ENCODE measurements at places on chromosomes 4 and X.

DNA sequence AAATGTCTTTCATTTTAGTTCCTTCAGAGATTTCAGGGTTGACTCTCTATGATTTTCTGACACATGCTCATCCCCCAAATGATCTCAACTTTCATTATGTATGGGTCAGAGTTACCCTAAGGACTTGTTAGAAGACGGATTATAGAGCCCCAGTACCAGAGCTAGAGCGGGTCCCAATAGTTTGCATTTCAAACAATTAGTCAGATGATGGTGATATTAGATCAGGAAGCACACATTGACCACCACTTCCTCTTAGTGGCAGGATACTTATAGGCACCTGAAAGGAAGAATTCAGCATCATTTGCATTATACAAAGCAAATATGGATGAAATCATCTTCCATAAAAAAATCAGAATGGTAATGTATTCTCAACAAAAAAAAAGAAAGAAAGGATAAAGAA is 106.1 kb downstream of the GALNTL6 start:
- no peak for DNase-seq

- DNase-seq: no peak
Observed at GRCh38 chrX:152601848-152602616, 35.7 kb upstream of the GABRQ start.

DNA sequence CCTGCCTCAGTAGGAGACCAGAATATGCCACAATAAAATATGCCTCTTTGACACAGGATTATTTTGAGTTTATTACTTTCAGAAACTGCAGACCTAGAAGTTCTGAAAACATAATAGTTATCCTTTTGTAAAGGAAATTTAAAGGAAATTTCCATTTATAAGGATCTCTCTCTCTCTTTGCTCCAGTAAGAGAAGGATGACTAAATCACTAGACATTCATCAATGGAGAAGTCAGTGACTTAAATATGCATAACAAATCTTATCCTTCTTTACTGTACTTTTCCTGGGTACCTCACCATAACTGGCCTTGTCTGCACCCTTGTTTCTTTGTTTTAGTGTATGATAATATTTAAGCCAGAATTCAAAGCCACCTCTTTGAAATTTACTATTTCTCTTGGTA is 28.3 kb upstream of the OPHN1 start:
- no peak for DNase-seq

DNA sequence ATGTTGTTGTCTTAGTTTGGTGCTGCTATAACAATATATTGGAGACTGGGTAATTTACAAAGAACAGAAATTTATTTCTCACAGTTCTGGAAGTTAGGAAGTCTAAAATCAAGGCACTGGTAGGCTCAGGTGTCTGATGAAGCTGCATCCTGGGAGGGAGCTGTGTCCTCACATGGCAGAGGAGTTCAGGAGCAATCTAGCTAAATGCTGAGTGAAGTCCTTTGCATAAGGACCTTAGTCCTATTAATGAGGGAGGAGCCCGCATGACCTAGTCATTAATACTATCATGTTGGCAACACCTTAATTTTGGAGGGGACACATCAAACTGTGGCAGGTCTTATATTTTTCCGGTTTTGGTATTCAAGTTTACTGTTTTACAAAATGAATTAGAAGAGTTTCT is 36.0 kb upstream of the NSUN7 start:
- no peak for DNase-seq

- DNase-seq: no peak
Observed at GRCh38 chr4:6229095-6229494, 28.7 kb upstream of the JAKMIP1 start.

GRCh38 chr4:24979554-24979953 is 51.2 kb downstream of the LGI2 start:
- no peak for DNase-seq

- DNase-seq: no peak
Observed at GRCh38 chr4:43132010-43132582, 239.6 kb downstream of the GRXCR1 start.

DNA sequence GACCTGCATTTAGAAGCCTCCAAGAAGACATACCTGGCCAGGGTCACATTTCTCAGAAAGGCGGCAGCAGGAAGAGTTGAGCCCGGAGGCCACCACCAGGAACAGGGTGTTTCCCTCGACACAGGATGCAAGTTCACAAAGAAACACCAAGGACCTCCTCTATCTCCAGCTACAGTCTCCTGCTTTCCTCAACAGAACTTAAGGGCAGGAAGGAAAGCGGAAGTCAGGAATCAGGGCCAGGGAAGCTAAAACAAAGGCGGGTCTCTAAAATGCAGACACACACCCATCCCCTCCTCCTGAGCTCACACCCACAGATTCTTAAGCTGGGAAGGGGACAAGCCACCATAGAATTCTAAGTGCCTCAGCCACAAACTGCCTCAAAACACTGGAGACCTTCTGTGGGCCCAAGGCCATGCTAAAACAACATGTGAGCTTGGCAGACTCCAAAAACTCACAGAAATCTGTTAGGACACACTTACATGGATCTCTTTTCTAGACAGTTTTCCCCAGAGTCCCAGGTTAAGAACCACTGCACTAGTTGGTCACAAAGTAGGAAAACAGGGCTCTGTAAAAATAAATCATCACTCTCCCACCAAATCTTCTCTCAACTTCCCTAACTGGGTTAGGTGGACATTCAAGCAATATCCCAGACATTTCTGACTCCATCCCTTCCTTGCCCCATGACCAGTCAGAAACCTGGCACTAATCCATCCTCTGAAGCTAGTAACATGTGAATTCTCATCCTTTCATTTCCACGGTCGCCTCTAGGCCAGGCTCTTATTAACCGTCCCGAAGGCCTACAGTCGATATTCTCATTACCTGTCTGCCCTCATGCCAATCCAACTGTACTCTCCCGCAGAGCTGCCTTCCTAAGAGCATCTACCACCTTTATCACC is 163.2 kb downstream of the APBB2 start:
- no peak for DNase-seq

- peak; percentile 24 for DNase-seq
Observed at GRCh38 chr4:75555294-75556164, at the start of gene ODAPH. Gene ODAPH (plus strand): TSS chr4:75556066. CDS start chr4:75556083, 17 bp downstream.

- DNase-seq: no peak
Observed at GRCh38 chrX:75303795-75304194, 29.9 kb downstream of the UPRT start.

- no peak for DNase-seq
Observed at GRCh38 chr4:18529482-18529881, 507.9 kb upstream of the LCORL start.

DNA sequence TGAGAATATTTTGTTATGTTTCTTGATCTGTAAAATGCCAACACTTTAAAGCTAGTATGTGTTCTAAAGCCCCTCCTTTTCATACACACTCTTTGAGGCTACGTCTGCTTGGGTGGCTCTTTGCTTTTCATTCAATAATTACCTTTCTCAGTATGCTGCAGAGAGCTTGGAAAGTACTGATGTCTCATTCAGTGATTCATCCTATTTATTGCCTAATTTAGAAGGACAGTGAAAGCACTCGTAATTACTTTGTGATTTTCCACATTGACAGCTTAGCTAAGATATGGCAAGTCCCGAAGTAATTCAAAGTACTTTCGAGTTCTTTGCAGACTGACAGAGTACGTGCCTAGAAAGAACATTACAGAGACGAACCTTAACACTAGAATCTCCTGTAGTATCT is 57.2 kb downstream of the BMP15 start:
- DNase-seq: no peak

DNA sequence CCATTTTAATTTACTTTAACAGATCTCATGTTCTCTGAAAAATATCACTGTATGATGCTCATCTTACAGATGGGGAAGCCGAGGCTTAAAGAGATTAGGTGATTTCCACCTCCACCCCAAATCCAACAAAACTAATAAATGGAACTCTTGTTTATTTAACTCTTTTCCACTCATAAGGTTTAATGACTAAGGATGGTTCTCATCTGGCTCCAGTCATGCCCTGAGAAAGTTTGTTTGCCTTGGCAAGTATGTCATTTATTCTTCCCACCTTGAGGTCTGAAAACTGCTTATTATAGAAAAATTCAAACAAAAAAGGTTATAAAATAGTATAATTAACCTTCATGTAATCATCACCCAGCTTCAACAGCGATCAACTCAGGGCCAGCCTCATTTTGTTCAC is 56.3 kb downstream of the PPEF2 start:
- no peak for DNase-seq

DNA sequence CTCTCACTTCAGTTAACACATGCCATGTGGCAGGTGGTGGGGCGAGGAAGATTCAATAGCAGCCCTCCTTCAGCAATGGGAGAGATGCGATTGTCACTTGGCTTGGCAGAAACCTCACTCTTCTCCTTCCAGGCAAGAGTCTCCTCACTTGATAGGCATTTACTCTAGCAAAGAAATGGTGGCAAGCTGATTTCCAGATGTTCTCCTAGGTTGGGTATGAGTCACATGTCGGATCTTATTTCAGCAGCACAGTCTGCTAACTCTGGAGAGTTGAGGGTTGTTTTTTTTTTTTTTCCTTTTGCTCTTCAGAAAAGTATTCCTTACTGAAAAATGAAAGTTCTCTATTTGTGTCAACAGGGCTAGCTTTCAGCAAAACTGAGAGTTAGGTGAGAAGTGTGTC is 119.5 kb upstream of the CHRDL1 start:
- DNase-seq: no peak

DNA sequence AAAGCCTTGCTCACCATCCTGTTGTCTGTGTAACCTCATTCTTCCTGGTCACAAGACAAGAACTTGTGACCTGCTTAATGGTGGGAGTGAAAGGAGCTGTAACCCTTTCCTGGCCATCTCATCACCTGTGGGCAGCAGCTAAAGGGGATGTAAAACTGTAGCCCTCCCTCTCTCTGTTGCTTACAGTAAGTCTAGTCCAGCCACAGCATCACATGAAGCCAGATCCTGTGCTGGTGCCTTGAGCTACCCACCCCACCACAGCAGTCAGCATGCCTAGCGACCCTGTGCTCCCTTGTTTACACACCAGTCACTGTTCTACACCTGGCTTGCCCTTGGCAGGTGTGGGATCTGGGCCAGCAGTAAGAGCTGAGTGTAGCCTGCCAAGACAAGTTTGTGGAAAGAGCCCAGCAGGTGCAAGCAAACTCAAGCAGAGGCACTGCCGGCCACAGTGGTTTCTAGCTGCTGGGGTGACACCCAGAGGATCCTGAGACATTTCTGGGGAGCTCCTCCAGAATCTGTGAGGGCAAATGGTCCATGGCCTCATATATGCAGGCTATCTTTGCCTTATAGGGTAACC is 41.0 kb downstream of the UGT2B28 start:
- no peak for DNase-seq

DNA sequence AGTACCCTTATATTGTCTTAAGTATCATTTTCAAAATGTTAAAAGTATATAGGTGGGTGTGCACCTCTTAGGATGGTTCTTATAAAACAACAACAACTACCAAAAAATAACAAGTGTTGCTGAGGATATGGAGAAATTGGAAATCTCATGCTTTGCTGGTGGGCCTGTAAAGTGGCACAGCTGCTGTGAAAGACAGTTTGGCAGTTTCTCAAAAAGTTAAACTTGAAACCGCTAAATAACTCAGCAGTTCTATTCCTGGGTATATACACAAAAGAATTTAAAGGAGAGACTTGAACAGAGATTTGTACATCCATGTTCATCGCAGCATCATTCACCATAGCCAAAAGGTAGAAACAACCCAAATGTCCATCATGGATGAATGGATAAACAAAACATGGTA is 65.5 kb downstream of the HAND2 start:
- no peak for DNase-seq

DNA sequence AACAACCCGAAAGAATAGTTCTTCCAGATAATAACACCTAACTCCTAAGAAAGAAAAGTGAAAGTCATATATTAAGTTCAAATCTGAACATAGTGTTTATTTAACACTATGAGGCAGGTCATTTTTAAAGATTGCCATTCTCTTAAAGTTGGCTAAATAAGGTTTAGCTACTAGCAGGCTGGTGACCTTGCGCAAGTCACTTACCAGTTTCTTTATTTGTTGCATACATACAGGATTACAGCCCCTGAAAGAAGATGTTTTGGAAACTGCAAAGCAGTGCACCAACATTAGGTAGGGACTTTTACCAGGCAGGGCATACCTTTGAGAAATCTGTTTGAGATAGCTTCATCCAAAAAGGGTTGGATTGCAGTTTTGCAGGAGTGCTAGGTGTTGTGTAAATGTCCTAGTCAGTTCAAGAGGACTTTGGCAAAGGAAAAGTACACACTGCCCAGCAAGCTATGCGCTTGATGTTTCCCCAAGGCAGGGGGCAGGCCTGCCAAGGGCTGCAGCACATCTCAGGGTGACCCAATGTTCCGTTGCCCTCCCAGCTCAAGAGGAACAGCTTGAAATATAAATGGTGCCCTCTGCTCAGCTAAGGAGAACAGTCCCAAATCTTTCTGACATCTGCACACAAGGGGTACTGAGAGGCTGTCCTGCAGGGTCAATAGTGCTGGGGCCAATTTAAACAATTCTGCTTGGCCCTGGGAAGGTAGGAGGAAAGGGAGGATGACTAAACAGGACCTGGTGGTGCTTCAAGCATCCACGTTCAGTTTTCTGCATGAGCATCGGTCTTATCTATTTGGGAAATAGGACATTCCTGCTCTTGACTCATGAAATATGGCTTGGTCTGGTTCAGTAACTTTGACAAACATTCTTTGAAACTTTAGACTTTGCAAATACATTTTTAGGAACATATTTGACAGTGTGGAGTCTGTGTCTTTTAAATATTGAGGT is 130.8 kb downstream of the COL4A6 start:
- DNase-seq: no peak

DNA sequence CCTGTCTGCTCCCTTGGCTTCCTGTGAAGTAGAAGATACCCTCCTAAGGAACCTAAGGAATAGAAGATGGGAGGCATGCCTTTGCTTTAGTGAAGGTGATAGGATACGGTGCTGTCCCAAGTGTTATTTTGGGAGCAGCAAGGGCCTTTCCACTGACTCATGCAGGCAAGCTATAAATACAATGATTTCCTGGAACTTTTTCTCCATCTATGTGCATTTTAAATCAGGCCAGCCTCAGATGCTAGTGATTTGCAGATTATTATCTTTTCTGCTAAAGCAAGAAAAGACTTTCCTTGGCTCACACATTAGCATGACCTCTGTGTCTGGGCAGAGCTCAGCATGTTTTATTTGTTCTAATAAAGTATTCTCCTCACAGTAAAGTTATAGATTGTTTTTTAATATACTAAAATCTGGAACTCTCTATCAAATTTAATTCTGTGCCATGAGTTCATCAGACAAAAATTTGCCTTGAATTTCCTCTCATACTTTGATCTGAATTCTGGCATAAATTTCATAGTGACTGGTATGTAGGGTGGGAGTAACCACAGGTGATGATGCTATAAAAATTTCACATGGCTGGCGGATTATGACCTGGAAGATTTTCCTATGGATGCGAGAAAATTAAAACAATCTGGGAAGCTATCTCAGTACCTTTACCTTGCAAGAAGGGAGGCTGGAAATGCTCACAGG is 131.7 kb downstream of the REPS2 start:
- no peak for DNase-seq

- DNase-seq: no peak
Observed at GRCh38 chrX:63785708-63786040, 660 bp upstream of the ARHGEF9 start.

GRCh38 chr4:174467107-174467506 is 55.2 kb downstream of the HPGD start:
- no peak for DNase-seq

Measured in activated CD8-positive, alpha-beta memory T cell treated with anti-CD3 and anti-CD28 coated beads, Interleukin-2, amount 50 U/mL, for 4 hours (primary cell).